ENCODE measurements at places on chromosomes 12 and 14.
A peak's percentile ranks its signal among the peaks of the same experiment; 100 is the strongest.

DNA sequence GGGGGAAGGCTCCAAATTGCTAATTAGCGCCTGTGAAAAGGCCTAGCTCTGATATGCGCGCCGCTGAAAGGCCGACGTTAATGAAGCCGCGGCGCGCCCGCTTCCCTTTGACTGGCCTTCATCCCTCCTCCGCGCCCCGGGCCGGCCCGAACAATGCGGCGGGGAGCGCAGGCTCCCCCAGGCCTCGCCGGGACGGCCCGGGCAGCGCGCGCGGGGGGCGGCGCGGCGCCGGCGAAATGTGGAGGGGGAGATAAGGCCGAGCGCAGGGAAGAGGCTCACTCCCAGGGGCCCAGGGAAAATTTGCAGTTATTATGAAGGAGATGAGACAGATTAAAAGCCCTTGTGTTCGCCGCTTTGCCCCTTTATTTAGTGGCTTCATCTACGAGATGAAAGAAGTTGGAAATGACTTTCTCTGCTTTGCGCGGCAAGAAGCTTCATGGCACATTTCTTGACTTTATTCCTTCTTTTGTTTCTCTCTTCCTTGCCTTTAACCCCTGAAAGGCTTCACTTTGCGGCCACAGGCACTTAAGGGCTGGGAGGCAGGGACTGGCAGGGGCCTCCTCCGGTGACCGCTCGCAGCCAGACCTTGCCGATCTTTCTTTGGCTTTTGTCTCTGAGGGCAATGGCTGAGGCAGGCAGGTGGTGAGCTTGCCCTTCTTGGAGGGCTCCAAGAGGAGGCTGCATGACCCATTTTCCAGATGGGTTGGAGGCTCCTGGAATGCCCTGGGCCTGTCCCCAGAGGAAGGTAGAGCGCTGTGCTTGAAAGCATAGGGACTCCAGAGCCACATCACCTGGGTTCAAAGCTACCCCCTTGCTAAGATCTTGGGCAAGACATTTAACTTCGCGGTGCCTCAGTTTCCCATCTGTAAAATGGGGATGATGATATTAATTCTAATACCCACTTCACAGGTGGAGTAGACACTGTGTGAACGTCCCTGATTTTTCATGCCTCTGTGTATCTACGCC, 12.7 kb upstream of the GPATCH2L start:
- no peak for DNase-seq

DNA sequence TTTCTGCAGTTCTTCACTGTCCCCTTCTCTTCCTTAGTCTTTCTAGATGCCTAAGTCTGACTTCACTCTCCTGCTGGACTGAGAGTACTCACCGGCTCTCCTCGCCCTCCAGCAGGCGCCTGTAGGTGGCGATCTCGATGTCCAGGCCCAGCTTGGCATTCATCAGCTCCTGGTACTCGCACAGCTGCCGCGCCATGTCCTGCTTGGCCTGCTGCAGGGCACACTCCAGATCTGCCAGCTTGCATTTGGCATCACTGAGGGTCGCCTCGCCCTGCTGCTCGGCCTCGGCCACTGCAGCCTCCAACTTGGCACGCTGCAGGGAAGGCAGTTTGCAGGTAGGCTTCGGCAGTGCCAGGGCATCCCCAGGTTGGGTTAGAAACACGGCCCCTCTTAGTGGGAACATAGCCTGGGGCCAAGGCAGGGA, 5.2 kb downstream of the KRT84 start:
- no peak for DNase-seq

DNA sequence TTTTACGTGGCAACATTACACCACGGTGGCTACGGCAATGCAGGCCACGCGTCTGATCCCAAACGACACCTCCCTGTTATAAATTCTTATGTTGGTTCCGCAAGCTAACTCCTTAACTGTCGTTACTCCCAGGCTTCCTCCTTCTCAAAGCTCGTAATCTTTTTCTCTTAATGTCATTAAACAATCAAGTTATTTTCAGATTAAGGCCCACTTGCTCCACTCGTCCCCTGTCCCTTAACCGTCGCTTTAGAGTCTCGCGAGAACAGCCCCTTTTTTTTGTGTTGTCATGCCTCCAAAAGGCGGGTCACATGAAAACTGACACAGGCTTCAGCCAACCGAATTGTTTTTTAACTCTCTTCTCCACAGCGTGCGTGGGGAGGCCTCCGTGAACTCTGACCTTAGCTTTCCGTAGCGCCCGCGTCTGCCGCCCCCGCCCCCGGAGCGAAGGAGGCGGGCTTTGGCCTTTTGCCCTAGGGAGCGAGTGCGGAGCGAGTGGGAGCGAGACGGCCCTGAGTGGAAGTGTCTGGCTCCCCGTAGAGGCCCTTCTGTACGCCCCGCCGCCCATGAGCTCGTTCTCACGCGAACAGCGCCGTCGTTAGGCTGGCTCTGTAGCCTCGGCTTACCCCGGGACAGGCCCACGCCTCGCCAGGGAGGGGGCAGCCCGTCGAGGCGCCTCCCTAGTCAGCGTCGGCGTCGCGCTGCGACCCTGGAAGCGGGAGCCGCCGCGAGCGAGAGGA, at the start of gene CAND1:
Gene CAND1, plus strand, starts transcription at position 463 of the 737 bp plus-strand sequence. CDS start 360 bp downstream, outside the sequence.
- DNase-seq: peak; percentile 94

- no peak for DNase-seq
Measured at GRCh38 chr12:52540531-52540930, 12.4 kb downstream of the KRT71 start.

GRCh38 chr12:16184681-16185080, 92.8 kb downstream of the SLC15A5 start:
- no peak for DNase-seq

Data from activated CD4-positive, alpha-beta T cell treated with anti-CD3 and anti-CD28 coated beads for 1 hour (primary cell).